ENCODE measurements at places on chromosomes 11 and 22. TPM values are rescaled to one million over a fixed set of nuclear protein-coding genes. Genes with fewer than 3 reads are reported as not detected.

Gene LRRC10B
- 2.7 TPM for polyA plus RNA-seq

Gene SYCE3
- not detected for polyA plus RNA-seq

DNA sequence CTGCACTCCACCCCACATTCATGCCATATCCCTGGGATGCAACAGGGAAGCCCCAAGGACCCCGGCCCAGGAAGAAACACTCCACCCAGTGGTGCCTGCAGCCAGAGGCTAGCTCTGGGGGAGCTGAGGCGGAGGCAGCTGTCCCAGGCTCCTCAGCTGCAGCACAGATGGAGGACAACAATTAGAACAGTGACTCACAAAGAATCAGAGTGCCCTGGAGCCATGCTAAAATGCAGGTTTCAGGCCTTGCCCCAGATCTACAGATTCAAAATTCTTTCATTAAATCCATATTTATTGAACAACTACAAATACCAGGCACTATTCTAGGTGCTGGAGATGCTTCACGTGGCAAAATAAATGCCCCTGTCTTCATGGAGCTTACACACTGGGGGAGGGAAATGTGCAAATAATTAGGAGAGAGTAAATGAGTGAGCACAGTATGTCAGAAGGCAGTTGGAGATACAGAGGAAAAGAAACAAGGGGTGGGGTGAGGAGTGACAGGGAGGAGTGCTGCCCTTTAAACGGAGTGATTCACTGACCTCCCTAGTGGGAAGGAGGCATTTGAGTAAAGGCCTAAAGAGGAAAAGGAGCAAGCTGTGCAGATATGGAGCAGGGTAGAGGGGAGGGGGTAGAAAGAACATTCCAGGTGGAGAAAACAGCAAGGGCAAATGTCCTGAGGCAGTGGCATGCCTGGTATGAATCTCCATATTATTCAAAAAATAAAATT lies 73.3 kb upstream of the CSNK2A3 start:
- no peak for DNase-seq

- DNase-seq = no peak
Observed at GRCh38 chr11:60977836-60978235, 6.4 kb downstream of the CD6 start.

Gene INPP5J
- 1.5 TPM for polyA plus RNA-seq

DNA sequence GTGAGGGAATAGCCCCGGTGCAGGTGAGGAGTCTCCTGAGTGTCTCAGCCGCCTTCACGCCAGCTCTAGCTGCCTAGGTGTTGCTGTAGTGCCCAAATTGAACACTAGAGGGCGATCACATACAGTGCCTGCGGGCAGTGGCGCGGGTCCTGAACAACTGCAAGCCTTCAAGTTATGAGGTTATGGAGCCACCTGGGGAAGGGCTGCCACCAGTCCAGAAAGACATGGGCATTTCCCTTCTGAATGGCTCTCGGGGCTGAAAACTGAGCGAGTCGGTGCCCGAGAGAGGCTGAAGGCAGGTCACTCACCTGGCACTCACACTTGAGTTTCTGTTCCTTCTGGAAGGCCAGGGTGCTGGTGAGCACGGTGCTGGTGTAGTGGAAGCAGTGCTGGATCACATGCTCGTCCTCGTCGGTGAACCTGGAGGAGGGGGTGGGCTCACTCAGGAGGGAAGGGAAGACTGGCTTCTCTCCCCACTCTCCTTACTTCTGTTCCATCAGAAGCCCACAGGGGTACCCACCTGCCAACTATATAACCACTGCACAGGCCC lies 88.4 kb downstream of the PDE2A start:
- DNase-seq = no peak

- peak; percentile 59 for DNase-seq
Observed at GRCh38 chr22:50705219-50705691, 32.6 kb downstream of the SHANK3 start.

DNA sequence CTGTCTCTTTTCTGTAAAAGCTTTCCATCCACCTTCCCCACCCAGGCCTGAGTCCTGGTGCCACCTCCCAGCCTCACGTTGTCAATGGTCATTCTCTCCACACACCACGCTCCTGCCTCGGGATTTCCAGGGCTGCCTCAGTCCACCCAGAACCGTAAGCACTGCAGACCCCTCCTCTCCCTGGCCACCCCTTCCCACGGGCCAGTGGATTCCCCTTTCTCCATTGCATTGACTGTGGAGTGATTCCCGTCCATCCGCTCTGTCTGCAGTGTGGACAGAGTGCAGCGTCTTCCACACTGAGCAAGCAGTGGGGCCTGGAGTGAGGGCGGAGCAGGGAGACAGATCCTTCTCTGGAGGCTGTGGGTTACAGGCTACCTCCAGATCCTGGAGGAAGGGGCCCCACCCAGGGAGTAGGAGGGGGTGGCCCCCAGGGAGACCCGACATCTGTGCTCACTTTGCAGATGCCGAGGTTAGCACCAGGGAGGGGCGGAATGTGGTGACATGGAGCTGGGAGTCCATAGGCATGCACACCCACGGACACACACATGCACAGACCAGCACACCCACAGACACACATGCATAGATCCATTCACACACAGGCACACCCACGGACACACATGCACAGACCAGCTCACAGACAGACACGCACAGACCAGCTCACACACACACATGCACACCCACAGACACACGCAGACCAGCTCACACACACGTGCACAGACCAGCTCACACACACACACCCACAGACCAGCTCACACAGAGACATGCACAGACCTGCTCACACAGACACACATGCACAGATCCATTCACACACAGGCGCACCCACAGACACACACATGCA lies 109.6 kb upstream of the B3GAT1 start:
- DNase-seq = no peak

GRCh38 chr11:95095858-95096587 lies 6.4 kb downstream of the ENDOD1 start:
- no peak for DNase-seq

Gene MRGPRX3
- polyA plus RNA-seq = not detected

- DNase-seq = no peak
Observed at GRCh38 chr11:88171982-88172381, 3.3 kb downstream of the RAB38 start.

- no peak for DNase-seq
Observed at GRCh38 chr22:40175611-40176244, 2.0 kb upstream of the TNRC6B start.

Gene ANKRD49
- polyA plus RNA-seq = 18.1 TPM

DNA sequence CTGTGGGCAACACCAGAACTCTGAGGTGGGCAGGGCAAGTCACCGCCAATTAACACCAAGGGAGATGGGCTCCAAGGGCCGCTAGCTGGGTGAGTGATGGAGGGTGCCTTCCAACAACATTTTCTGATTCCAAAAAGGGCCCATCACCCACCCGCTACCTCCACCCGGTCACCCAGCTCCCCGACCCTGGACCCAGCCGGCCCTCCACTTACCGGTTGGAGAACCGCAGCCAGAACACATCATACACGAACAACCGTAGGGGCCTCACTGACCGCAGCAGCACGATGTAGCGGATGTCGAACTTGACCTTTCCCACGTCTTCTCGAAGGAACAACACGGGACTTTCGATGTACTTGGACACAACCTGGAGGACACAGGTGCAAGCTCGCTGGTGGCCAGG lies 14.7 kb downstream of the TTLL12 start:
- DNase-seq = no peak
